Stimulated activated CD4-positive, alpha-beta T cell treated with anti-CD3 and anti-CD28 coated beads, TNF-alpha, amount 100 ng/mL, for 4 hours (primary cell): ENCODE measurements at places on chromosomes 2 and 18.
A peak's percentile ranks its signal among the peaks of the same experiment; 100 is the strongest.

- peak; percentile 46 for DNase-seq
Observed at GRCh38 chr2:230849633-230850357, 14.9 kb upstream of the ITM2C start.

- no peak for DNase-seq
Observed at GRCh38 chr2:191500884-191501560, 176.9 kb upstream of the NABP1 start.

DNA sequence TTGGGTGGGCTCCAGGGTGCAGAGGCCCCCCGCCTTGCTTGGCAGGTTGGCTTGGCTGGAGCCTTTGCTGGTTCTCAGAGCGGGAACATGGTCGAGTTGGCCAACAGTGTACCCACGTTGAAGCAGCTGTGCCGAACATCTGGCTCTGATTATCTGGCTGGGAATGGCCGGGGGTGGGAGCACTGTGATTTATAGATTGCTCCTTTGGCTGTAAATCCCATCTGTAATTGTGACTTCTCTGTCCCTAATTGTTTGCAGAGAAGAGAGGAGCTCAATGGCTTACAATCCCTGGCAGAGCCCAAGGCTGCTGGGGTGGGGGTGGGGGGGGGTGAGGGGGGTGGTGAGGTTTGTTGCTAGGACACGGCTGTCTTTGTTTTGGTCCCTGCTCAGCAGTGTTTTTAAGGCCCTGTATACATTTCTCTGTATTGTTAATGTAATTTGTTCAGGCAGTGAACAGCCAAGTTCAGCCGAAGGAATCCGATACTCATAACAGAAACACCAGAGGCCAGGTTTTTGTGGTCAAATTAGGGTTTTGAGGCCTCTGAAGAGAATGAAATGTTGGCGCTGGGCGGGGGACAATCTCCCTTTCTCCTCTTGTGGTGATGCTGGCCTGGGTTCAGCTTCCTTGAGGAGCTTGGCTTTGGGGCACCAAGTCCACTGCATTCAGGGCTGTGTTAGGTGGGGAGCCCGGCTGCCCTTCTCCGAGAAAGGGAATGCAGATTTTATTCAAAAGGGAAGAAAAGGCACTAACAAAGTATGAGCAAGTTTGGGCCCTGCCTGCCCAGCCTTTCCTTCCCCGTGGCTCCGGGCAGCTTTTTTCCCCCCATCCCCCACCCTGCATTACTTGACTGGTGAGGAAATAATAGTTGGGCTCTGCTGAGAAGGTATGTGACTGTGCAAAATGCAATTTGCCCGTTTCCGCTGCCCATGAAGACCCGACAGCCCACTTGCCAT lies 82.5 kb downstream of the TCF7L1 start:
- no peak for DNase-seq

DNA sequence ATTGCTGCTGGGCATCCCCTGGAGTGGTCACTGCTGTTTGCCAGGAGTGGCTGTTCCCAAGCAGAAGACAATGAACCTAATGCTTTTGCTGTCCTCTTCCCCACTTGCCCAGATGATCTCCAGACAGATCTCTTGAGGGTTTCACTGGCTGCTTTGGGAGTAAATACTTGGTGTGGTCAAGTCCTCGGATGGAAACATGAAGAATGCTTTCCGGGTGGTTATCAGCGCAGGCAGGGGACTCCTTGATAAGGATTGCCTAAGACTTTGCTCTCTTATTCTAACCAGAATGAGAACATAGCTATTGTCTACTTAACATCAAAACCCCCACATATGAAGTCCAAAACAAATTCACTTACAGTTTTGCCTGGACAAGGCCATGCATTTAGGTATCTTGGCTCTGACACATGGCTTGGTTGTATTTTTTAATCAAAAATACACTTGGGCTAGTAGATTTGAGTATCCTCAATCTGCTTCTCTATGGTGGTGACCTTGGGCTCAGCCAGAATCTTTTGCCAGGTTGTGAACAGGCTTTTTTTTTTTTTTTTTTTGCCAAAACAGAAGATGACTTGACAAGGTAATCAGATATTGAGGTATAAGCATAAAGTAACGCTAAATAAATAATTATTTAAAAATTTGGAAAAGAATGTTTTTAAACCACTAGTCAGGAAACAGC lies 34.8 kb upstream of the MYO3B start:
- no peak for DNase-seq

GRCh38 chr18:9017905-9018227 lies 84.6 kb upstream of the NDUFV2 start:
- no peak for DNase-seq
